ENCODE measurements at places on chromosomes 6 and 20.

DNA sequence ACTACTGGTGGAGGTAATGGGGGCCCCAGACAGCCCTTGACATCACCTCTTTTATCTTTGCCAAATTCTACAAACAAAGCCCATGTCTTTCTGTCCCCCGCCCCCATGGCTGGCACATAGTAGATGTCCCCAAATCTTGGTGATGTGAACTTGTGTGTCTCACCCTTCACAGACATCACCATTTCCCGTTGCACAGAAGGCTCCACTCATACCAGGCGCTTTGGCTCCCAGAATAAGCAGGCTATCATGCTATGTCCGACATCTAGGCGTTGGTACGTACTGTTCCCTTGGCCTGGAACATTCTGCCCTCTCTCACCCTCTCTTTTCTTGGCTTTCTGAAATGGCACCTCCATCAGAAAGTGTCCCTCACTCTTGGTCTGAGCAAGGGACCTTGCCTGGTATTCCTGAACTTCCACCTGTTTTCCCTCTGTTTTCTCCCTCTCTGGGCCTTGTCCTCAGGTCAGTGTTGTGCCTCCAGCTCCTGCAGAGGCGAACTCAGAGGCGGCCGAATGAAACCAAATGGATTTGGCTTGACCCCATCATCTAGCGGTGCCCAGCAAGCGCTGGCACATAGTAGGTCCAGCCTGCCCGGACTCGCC, 968 bp upstream of the CCN5 start:
- no peak for DNase-seq

GRCh38 chr20:55744896-55745295, 260.4 kb downstream of the CBLN4 start:
- DNase-seq, result no peak

DNA sequence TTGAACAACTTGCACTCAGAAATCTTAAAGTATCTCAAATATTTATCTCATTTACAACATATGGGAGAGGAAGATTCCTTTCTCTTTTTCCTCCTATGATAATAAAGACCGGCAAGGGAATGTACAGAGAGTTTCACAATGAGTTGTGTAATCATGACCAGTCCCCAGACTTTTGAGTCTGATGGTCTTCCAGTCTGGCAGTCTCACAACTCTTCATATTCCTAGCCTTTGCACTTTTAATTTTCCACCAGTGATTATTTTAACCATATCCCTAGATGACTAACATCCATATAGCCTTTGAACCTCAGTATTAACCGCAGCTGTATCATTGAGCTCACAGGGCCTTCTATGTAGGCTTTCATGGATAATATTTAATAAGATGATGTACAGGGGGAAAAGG, 278.5 kb downstream of the KHDC1L start:
- DNase-seq, result no peak

GRCh38 chr20:853406-853996, 20.0 kb downstream of the FAM110A start:
- DNase-seq, result no peak

GRCh38 chr6:7921046-7921445, 10.5 kb upstream of the TXNDC5 start:
- no peak for DNase-seq

- DNase-seq, result no peak
Observed at GRCh38 chr6:68042339-68043121, 592.6 kb upstream of the ADGRB3 start.

- no peak for DNase-seq
Observed at GRCh38 chr6:137491478-137491877, 2.7 kb downstream of the OLIG3 start.

DNA sequence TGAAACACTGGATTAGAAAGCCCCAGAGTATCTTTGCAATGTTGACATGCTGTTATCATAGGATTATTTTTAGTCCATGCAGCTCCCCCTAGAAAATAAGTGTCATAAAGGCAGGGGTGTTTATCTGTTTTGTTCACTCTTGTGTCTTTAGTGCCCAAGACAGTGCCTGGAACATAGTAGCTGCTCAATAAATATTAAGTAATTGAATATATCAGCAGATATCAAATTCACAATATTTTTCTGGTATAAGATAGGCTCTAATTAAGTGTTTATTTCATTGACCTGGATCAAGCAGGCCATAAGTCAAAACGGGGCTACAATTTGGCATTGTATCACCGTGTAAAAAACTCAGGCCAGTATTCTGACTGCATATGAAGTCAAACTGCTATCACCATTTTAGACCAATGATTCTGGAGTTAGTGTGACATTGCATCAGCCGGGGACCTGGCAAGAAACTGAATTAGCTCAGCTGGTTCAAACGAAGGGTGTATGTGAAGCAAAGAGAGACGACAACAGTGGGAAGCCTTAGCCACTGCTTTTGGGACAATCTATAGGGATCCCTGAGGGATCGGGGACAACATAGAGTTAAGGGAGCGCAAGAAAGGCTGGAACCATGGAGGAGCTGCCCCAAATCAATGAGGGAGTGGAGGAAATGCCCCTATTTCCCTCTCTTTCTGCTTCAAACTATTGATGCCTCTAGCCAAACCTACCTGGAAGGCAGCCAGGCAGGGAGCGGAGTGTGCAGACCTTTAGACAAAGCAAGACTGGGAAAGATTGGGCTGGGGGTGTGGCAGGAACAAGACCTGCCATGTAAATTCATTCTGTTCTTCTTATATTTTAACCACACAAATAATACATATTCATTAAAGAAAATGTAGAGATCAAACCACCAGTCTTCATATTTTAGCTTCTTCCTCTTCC, 112.2 kb downstream of the PLEKHG1 start:
- no peak for DNase-seq

DNA sequence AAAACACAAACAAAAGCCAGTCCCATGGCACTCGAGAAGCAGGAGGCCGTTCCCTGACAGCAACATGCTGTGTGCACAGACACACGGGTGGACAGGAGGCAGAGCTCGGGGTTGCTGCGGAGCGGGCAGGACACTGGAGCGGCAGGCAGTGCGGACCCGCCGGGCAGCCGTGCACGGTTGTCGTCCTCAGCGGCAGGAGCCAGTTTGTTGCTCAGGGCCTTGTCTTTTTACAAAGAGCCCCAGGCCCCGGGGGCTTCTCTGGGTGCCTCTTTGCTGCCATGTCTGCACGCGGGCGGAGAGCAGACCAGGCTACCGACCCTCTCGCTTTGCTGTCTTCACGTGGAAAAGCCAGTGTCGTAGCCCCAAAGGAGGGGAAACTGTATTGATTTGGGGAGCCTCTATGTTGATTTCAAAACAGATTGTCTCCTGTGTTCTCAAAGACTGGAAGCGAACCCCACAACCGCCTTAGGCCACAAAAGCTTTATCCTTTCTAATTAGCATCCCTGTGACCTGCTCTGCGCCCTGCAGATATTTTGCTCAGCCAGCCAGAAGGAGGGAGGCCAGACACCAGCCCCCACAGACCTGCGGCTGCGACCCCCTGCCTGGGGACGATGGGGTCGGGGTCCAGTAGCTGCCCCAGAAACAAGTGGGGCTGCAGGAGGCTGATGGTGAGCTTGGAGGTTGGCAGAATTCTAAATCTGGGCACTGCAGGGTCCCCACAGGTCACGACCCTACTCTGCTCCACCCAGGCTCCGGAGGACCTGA, 50.2 kb downstream of the ERMARD start:
- DNase-seq, result no peak

- no peak for DNase-seq
Observed at GRCh38 chr6:68038815-68039408, 596.2 kb upstream of the ADGRB3 start.

GRCh38 chr6:82419859-82420258, 56.2 kb downstream of the TPBG start:
- no peak for DNase-seq

DNA sequence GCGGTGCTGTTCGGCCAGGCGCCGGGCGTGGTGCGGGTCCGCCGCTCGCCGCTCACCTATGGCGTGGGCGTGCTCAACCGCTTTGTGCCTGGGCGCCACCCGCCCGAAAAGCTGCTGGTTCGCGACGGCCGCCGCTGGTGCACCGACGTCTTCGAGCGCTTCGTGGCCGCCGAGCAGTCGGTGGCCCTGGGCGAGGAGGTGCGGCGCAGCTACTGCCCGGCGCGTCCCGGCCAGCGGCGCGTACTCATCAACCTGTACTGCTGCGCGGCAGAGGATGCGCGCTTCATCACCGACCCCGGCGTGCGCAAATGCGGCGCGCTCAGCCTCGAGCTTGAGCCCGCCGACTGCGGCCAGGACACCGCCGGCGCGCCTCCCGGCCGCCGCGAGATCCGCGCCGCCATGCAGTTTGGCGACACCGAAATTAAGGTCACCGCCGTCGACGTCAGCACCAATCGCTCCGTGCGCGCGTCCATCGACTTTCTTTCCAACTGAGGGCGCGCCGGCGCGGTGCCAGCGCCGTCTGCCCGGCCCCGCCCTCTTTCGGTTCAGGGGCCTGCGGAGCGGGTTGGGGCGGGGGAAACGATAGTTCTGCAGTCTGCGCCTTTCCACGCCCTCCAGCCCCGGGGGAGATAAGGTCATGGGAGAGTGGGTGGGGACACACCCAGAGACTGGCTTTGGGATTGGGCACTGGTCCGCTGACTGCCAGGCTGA, 15.7 kb downstream of the ADISSP start:
- peak; percentile 21 for DNase-seq

DNA sequence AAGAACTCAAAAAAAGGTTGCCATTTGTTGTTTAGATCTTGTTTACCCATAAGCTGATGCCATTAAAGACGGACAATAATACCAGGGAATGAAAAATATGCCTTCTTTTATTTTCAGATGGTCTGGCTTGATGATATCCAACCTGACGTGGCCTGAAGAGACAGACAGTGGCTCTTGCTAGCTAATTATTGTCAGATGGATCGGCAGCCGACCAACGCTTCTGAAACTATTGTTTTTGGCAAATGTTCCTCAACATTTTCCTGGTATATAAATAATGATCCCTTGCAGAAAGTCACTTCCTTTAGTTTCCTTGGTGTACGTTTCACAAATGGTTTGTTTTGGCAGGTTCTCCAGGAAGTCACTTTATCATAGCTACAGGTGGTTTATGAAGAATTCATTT, 290.9 kb upstream of the TSHZ2 start:
- DNase-seq, result no peak

All from C1 segment of cervical spinal cord (tissue), 14 donors.